ENCODE measurements at places on chromosomes 11 and 22.
A peak's percentile ranks its signal among the peaks of the same experiment; 100 is the strongest.

DNA sequence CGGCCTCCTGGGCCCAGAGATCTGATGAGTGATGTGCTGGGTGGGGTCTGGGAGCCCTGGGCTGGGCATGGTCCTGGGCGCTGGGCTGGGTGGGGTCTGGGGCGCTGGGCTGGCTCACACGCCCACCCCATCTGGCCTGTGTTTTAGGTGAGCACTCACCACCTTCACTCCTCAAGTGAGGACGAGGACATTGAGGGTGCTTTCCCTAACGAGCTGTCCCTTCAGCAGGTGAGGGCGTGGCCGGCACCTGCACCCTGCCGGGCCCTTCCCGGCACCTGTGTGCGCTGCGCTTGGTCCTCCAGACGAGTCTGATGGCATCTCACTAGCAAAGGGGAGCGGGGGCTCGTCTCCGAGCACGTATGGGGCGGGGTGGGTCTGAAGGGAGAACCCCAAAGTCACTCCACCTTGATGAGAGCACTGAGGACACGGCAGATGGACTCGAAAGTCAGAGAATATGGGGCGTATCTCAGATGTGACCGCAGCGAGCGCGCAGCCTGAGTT is 37.9 kb downstream of the SBF1 start:
- no peak for DNase-seq

DNA sequence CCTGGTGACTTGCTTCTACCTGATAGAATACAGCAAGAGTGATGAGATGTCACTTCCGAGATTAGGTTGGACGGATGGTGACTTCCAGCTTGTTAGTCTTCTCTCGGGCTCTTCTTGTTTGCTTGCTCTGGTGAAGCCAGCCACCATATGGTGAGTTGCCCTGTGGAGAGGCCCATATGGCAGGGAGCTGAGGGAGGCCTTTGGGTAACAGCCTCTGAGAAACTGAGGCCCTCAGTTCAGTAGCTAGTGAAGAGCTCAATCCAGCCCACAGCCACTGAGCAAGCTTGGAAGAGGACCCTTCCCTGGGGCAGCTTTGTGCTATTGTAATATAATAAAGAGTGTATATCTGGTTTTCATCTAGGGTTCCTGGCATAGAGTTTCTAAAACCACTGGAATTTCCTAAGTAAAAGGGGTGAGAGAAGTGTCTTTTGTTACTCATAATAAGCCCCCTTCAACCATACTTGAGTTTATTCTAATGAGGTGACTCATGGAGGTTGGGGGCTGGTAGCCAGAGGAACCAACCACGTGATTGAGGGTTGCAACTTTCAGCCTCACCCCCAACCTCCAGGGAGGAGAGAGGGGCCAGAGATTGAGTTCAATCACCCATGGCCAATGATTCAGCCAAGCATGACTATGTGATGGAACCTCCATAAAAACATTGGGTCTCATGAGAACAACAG is 8.0 kb upstream of the TPCN2 start:
- DNase-seq, result no peak

GRCh38 chr11:114309517-114309916 is 13.3 kb downstream of the NNMT start:
- no peak for DNase-seq

DNA sequence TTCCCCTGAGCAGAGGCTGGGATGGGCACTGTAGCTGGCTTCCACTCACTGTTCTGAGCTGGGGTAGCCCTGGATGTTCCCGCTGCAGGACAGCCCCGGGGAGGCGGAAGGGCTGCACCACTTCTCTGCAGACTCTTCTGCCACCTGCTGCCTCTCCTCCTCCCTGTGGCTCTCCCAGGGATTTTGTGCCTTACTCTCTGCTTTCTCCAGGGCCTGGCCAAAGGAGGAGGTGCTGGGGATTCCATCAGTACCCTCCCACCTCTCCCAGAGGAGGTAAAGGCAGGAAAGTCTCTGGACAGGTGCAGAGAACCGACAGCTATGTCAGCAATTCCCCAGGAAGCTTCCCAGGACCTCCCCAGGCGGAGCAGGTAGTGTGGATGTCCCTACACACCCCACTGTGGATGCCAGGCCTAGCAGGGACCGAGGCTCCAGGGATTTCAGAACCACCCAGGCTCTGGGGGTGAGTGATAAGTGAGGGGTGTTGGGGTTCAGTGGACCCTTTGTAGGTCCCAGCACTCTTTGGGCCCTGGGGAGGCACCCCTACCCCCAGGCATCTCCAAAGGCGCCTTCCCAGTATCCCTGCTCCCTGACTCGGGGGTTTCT is 11.3 kb downstream of the DUSP8 start:
- no peak for DNase-seq

DNA sequence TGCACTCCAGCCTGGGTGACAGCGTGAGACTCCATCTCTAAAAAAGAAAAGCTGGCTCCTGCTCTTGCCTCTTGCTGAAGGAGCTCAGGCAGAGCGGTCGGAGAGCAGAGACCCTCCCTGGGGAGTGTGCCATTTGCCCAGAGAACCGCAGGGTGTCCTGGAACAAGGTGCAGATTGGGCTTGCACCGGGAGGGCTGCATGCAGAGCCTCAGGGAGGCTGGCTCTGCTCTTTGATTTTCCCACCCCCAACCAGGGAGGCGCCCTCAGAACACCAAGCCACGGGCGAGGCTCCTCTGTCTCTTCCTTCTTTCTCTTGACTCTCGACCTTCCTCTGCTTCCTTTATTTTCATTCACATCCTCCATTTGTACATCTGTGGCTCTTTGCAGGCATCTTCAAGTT is 889.1 kb downstream of the OPCML start:
- DNase-seq, result no peak

DNA sequence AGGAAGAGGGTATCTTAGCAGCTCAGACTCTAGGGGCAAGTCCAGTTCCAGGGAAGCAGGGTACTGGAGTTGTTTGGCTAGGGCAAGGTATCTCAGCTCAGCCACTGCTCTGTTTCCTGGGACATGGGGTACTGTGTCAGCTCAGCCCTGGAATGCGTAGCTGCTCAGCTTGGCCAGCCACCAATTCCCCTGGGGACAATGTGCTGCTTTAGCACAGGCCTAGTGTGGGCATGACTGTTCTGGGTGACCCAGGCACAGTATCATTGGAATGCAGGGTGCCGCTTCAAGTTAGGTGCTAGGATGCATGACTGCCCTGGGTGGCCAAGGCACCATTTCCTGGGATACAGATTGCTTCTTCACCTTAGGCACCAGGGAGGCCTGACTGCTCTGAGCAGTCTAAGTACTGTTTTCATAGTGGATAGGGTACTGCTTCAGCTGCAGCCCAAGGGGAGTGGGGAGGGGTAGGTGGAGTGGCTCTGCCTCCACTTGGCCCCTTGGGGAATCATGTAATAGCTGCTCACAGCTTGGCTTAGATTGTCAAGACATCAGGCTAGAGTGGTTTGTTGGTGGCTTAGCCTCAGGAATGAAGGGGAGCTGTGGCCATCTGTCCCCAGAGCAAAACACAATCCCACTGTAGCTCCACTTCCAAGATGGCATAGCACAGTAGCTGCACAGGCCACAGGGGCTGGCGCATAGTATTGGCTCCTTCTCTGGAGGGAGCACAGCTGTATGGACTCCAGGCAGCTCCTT is 36.0 kb downstream of the MADD start:
- no peak for DNase-seq

DNA sequence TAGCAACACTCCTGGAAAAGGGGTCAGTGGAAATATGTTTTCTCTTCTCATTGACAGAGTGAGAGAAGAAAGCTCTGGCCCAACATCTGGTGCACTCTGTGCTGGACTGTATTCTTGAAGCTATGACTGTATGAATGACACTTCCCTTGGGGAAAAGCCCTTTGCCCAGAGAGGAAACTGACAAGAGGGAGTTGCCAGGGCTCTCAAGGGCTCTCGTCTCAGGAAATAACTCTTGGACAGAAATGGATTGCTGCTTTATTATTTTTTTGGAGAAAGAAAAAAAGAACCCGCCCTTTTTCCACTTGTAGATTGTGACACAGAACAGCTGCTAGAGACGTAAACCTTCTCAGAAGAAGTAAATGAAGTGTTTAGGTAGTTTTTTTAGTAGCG is 11.4 kb downstream of the ETS1 start:
- DNase-seq, result no peak

DNA sequence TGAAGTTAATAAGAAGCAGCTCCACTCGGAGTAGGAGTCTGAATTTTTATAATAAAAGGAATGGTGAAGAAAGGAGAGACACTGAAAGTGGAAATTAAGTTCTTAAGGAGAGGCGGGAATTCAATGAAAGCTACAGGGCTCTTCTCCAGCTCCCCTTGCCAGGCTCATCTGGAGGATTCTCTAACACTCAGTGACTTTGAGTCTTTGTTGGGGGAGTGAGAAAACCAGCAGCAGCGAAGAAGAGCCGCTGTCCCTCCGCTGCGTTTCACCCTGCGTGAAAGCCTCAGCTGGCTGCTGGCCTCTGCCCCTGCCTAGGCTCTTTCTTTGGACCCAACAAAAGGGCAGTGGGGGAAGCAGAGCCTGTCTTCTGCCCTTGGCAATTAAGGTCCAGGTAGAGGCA is 113.0 kb downstream of the NTM start:
- DNase-seq, result no peak

DNA sequence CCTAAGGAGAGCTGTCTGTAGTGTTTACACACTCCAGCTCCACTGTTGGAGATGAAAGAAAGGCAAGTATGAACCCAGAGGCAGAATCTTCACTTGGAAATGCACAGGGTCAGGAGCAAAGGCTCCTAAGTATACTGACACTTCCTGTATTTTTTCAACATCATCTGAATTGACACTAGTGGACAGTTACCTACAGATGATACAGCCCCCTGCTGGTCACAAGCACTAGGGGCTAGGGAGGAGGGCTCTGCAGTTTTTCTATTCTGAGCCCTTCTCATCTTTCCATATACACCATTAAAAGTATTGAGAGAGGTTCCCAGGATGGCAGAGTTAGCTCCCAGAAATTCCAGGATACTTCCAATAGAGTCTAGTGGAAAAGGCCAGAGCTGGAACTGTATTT is 290.3 kb upstream of the API5 start:
- DNase-seq, result peak; percentile 53

GRCh38 chr11:20248121-20248772 is 88.0 kb upstream of the DBX1 start:
- DNase-seq, result no peak

DNA sequence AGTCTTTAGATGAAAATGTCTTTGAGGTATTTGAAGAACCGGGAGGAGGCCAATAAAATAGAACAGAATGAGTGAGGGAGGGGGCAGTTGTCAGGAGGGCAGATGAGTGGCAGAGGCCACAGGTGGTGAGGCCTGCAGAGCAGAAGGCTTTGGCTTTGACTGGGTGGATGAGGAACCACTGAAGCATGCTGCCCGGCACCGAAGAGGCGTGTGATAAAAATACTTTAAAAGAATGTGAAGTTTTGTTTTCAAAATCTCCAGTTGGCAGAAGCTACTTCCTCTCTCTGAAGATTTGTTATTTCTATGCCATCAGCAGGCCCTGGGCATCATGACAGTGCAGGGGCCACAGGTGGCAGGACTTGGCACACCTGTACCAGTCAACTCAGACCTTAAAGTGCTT is 6.3 kb downstream of the MS4A12 start:
- peak; percentile 75 for DNase-seq

- DNase-seq, result no peak
These were observed 10.3 kb downstream of the CD5 start for GRCh38 chr11:61112575-61112974.

DNA sequence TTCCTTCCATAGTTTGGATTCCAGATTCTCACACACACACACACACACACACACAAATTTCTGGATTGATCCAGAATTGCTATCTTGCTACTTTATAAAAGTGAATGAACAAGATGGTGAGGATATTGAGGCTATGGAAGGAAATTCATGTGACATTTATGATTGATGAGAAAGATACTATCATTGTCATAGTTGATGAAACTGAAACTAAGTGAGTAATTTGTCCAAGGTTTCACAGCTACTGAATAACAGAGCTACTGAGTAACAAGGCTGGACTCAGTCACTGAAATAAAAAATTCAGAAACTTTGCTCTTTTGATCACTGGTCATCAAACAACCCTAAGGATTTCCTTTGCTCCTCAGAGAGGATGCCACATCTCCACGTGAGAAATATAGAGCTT is 16.2 kb downstream of the OR5D16 start:
- DNase-seq, result no peak

DNA sequence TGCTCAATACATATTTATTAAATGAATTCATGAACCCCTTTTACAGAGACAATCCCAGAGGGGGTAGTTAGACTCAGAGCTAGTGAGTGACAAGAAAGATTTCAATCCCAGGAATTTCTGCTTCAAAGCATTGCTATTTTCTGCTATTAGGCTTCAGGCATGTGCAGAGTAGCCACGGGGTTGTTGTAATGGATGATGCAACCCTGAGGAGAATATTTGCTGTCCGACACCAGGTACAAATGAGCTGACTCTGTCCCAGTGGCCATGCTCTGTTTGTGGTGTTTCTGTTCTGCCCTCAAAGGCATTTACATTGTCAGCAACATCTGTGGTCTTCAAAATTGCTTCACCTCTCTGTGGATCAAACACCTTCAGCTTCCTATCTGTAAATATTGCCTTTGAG is 102.6 kb downstream of the CSNK2A3 start:
- no peak for DNase-seq

DNA sequence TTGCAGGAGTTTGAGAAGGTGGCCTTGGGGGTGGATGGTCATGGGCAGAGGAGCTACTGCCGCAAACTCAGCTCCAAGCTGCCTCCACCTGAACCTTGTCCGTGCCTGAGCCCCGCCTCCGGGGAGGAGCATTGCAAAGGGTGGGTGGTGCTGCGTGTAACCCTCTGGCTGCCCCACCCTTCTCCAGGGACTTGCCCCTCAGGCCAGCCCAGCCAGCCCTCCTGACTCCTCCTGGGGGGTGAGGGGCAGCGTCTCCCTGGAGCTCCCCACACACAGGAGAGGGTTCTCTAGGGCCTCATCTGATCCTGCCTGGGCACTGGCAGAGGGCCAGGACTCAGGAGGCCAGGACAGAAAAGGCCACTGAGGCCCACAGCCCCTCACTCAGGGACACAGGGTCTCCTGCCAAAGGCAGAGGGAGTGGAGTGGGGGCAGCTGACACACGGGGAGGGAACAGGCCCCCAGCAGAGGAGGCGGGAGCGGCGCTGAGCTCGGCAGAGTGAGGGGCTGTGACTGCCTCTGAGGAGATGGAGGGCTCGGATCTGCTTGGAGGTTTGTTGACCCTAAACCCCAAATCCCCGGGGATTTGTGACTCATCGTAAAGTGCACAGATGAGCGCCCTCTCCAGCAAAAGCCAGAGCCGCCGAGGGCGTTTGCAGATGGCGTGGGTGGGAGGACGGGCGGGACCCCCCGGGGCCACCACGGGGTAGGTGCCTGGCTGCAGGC is 12.8 kb downstream of the BRSK2 start:
- peak; percentile 22 for DNase-seq
